ENCODE measurements at places on chromosomes 4 and X. TPM values are rescaled to one million over a fixed set of nuclear protein-coding genes. Genes with fewer than 3 reads are reported as not detected.

GRCh38 chr4:156052116-156052515 is 98.5 kb upstream of the CTSO start:
- H3K4me3 ChIP-seq: no peak overlapping the region
- H3K27me3 ChIP-seq: no peaks in the 10 kb centered on the region
- H3K27ac ChIP-seq: no peak overlapping the region

DNA sequence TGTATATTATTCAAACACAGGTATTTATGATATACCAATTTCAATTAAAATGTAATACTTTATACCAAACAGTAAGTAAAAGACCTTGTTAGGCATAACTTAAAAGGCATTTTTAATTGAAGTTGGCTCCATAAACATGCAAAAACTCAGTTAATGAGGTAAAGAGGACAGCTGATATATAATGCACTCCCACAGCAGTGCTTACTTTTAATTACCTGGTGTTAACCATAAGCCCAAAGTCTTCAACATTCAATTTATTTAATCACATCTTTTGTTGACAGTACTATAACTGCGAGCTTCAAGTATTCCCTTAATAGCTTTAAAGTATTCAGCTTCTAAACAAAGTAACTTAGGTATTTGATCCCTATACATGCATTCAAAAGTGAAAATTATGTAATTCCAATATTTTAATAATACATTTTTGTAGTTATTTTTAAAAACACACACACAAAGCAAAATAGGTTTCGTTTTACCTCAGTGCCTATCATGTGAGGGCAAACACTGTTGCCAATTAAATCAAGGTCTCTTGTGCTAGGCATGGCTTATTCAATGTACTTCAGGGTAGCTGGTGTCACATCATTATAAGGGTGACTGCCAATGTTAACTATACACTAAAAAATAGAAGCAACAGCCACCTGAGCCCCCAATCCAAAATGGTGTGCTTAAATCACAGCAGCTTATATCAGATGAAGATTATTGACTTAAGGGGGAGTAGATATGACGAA is 197.1 kb downstream of the LRBA start:
- no peaks in the 10 kb centered on the region for H3K4me1 ChIP-seq
- no peaks in the 10 kb centered on the region for H3K36me3 ChIP-seq

- H3K4me3 ChIP-seq: no peak overlapping the region
- no peaks in the 10 kb centered on the region for H3K27me3 ChIP-seq
- no peak for DNase-seq
- peaks cover 27% of the 10 kb centered on the region for H3K4me1 ChIP-seq
- no peak overlapping the region for H3K27ac ChIP-seq
Observed at GRCh38 chr4:148216321-148216720, 225.9 kb downstream of the NR3C2 start.

- H3K4me1 ChIP-seq: peaks cover 31% of the 10 kb centered on the region
- H3K36me3 ChIP-seq: peaks cover 11% of the 10 kb centered on the region
- peak overlapping the region; percentile 56 for H3K4me3 ChIP-seq
- peaks cover 29% of the 10 kb centered on the region for H3K27me3 ChIP-seq
- peak overlapping the region; percentile 67 for H3K27ac ChIP-seq
- no peak for DNase-seq
Observed at GRCh38 chr4:56655209-56655626, 25.9 kb downstream of the HOPX start.

- no peak overlapping the region for H3K4me3 ChIP-seq
- H3K27ac ChIP-seq: no peak overlapping the region
- no peaks in the 10 kb centered on the region for H3K36me3 ChIP-seq
- no peak for DNase-seq
- no peaks in the 10 kb centered on the region for H3K4me1 ChIP-seq
Observed at GRCh38 chrX:48720577-48721250, 24.2 kb downstream of the SUV39H1 start.

DNA sequence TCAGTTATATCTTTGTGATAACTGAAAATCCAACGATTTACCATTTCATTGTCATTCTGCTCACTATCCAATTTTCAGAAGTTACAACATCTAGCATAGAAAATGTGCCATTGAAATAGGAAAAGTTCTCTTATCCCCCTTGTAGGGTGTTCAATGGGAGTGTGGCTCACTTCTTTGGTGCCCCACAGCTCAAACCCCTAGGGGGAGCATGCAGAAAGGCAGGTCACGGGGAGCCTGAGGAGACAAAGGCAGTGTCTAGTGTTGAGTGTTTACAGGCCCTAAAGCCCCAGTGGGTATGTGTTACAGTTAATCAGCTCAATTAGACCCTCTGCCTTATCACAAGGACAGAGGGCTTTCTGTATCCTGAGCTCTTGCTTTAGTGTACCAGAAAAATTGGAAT is 243.4 kb upstream of the GRID2 start:
- no peaks in the 10 kb centered on the region for H3K4me1 ChIP-seq
- no peaks in the 10 kb centered on the region for H3K36me3 ChIP-seq
- DNase-seq: no peak
- H3K27ac ChIP-seq: no peak overlapping the region

GRCh38 chrX:31036895-31037294 is 34.9 kb downstream of the FTHL17 start:
- no peak overlapping the region for H3K4me3 ChIP-seq
- no peaks in the 10 kb centered on the region for H3K4me1 ChIP-seq
- H3K27ac ChIP-seq: no peak overlapping the region
- DNase-seq: peak; percentile 43

DNA sequence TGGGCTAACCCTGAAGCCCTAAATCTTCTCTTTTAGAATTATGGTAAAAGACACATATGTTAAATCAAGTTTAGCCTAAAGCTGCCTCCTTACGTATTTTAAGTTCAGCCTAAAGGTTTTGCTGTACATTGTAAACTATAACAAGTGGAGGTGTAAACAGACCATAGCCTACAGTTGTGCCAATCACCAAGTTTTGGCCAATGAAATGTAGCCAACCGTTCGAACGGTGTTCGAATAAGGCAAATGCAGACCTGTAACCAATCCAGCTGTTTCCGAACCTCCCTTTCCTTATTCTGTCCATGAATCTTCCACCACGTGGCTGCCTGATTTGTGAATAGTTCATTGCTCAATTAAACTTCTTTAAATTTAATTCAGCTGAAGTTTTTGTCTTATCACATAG is 52.1 kb upstream of the TBC1D9 start:
- peaks cover 13% of the 10 kb centered on the region for H3K4me1 ChIP-seq
- no peaks in the 10 kb centered on the region for H3K27me3 ChIP-seq
- no peak overlapping the region for H3K4me3 ChIP-seq
- H3K27ac ChIP-seq: no peak overlapping the region

DNA sequence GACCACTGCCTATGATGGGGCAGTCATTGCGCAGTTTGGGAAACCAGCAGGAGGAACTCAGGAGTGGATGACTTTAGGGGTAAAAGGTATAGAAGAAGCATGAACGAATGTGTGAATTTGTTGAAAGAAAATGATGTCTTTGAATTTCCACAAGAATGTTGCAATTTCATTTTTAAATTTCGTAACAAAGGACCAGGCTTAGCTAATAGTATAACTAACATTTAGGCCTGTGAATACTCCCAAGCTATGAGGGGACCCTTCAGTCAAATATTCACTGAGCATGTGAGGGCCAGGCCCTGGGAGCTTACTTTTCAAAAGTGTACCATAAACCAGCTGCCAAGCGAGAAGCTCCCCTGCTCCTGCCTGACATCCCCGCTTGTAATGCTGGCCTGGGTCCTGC is 5.3 kb downstream of the MPC1L start:
- no peaks in the 10 kb centered on the region for H3K4me1 ChIP-seq
- H3K27ac ChIP-seq: no peak overlapping the region
- H3K4me3 ChIP-seq: no peak overlapping the region
- no peak for DNase-seq
- H3K36me3 ChIP-seq: peaks cover 65% of the 10 kb centered on the region

DNA sequence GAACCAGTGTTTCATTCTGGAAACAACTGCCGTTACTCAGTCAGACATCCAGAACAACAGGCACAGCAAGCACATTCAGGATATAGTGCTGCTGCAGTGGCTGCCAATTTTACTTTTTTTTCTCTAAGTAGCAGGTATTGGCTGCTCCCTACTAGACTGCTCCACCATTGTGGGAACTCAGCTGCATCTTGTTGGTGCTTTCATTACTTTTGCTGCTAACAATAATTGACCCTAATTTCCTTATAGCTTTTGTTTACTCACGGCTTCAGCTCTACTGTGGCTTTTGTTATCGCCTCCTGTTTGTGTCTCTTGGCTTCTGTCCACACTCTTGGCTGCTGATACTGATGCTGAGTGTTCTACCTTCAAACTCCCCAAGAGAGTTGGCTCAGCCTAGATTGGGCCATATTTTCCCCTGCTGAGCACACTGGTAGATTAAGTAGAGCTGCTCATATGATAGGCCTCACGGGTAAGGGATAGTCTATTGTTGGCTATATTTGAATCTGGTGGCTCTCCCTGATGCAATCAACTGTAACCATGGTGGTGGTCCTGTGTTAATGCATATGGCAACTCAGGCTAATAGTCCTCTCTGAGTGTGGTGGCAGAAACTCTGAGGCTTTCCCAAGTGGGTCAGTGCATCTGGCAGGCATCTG is 44.5 kb upstream of the IL2 start:
- no peak overlapping the region for H3K4me3 ChIP-seq
- H3K27ac ChIP-seq: no peak overlapping the region
- no peaks in the 10 kb centered on the region for H3K36me3 ChIP-seq

- peaks cover 9% of the 10 kb centered on the region for H3K36me3 ChIP-seq
- DNase-seq: no peak
- H3K27me3 ChIP-seq: no peaks in the 10 kb centered on the region
- H3K27ac ChIP-seq: no peak overlapping the region
- no peak overlapping the region for H3K4me3 ChIP-seq
Observed at GRCh38 chr4:99305638-99306400, 15.0 kb upstream of the ADH1A start.

DNA sequence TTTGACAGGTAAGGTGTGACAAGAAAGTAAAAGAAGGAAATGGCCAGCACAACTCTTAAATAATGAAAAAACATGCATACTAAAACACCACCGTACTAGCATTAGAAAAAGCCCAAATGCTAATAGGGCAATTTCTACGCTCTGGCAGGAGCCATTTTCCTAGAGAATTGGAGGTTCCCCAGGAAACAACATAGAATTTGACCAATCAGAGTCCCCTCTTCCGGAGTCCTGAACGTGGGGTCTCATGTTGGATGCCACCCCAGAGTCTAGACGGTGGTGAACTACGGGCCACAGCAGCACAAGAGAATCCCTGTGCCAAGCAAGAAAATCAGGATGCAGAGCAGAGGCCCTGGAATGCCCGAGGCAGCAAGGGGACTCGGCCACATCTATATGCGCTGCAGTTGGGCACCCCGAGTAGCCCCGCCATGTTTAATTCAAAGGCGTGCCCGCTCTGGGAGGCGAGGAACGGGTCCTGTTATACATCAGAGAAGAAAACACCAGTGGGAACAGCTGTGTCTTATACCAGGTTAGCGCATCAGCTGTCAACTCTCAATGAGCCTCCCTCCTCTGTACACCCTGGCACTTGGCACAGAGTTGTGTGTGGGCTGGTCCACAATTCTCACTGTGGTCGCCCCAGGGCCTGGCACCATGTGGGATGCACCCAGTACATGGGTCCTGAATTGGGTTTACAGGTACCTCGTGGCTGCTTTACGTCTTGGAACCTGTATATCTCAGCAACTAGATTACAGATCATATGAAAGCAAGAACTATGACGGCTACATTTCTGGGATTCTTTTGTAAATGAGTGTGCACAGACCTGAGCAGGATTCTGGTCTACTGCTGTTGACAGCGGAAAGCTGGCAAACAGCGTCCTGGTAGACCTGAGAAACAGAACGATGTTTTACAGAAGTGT is 52.1 kb downstream of the SEL1L3 start:
- H3K27ac ChIP-seq: no peak overlapping the region
- DNase-seq: no peak
- H3K27me3 ChIP-seq: no peaks in the 10 kb centered on the region
- peaks cover 15% of the 10 kb centered on the region for H3K4me1 ChIP-seq
- peaks cover 25% of the 10 kb centered on the region for H3K36me3 ChIP-seq

DNA sequence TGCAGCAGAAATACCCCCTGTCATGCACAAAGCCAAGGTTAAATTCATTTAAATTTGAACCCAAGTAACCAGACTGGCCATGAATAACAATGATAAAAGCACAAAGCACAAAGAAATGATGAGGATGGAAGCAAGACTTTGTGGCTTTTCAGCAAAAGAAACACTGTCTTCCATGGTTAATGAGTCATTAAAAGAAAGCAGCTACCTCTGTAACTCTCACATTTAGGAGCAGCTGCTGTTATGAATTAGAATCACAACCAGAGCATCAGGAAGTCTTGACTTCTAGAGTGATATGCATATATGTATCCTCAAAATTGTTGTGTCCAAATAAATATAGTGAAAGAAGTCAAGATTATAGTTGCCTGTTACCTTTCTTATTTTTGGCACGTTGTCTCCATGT is 70.7 kb upstream of the RPS6KA6 start:
- no peak overlapping the region for H3K4me3 ChIP-seq
- H3K4me1 ChIP-seq: no peaks in the 10 kb centered on the region
- no peaks in the 10 kb centered on the region for H3K27me3 ChIP-seq
- no peak for DNase-seq

DNA sequence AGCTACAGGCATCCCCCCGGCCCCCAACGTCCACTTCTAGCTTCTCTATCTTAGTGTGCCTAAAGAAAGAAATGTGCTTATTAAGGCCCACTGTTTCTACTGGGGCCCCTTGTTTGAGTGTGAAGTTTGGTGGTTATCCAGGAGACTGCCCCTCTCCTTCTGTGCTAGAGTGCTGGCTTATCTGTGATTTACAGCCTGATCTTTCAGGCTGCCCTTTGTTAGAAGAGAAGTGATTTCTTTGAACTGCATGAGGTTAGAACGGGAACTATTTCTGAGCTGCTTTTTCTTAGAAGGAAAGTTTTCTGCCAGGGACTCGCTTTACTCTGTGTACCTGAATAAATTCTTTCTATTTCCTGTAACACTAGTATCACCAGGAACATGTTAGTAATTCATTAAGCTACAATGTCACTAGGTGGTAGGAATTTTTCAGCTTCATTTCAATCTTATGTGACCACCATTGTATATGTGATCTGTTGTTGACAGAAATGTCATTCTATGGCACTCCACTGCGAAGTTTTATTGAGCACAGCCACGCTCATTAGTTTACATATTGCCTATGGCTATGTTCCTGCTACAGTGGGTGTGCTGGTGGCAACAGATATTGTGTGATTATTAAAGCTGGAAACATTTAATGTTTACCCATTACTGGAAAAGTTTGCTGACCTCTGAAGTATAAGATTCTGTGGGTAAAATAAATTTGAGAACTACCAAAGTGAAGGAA is 193.8 kb upstream of the CXorf51B start:
- H3K4me3 ChIP-seq: no peak overlapping the region
- H3K4me1 ChIP-seq: no peaks in the 10 kb centered on the region
- DNase-seq: no peak

GRCh38 chr4:140271553-140271952 is 101.9 kb upstream of the SCOC start:
- no peak overlapping the region for H3K27ac ChIP-seq
- H3K36me3 ChIP-seq: no peaks in the 10 kb centered on the region
- H3K27me3 ChIP-seq: no peaks in the 10 kb centered on the region
- no peak for DNase-seq
- no peak overlapping the region for H3K4me3 ChIP-seq
- H3K4me1 ChIP-seq: no peaks in the 10 kb centered on the region

GRCh38 chrX:49058794-49059193 is at the start of gene CCDC120:
Gene CCDC120, plus strand, starts transcription at chrX:49058999. Its CDS starts 3,043 bp downstream, at chrX:49062042.
- H3K27ac ChIP-seq: peak within 1 kb of the TSS; percentile 62
- peaks cover 4% of the 10 kb centered on the region for H3K36me3 ChIP-seq
- DNase-seq: peak; percentile 51
- H3K4me1 ChIP-seq: no peaks in the 10 kb centered on the region
- H3K27me3 ChIP-seq: no peaks in the 10 kb centered on the region

BEX1 gene
- total RNA-seq: 1.2 TPM

NUDT11 gene
- 0.53 TPM for total RNA-seq

COL25A1 gene
- total RNA-seq: 0.35 TPM

TMEM144 gene
- 13.1 TPM for total RNA-seq

PAGE2B gene
- not detected for total RNA-seq

DRD5 gene
- total RNA-seq: not detected

CFP gene
- 24.8 TPM for total RNA-seq

Data from lower lobe of right lung (tissue), 2 donors.